ENCODE measurements at places on chromosomes 6 and 20.
A peak's percentile ranks its signal among the peaks of the same experiment; 100 is the strongest.

GRCh38 chr6:77619114-77619513, 33.7 kb upstream of the MEI4 start:
- no peak for DNase-seq

DNA sequence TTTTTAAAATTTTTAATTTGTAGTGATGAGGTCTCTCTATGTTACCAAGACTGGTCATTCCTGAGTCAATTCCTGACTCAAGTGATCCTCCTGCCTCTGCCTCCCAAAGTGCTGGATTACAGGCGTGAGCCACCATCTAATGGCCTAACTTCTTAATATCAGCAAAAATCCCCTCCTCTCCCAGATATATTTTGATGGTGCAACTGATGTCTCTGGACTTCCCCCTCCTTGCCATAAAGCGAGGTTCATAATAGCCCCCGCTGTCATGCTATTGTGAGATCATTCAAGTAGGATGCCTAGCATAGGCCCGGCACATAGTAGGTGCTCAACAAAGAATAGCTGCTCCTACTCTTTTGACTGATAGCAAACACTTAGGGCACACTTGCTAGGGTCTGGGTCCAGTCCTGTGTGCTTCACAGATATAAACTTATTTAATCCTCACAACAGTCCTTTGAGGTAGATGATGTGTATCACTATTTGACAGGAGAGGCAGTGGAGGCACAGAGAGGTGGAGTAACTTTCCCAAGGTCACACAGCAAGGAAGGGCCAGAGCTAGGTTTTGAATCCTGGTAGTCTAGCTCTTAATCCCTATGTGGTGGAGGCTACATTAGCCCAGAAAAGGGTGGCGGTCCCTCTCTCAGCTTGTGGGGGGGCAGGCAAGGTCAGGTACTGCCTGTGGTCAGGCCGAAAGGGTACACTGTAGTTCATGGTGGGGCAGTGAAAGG, 14.6 kb downstream of the SRC start:
- no peak for DNase-seq

DNA sequence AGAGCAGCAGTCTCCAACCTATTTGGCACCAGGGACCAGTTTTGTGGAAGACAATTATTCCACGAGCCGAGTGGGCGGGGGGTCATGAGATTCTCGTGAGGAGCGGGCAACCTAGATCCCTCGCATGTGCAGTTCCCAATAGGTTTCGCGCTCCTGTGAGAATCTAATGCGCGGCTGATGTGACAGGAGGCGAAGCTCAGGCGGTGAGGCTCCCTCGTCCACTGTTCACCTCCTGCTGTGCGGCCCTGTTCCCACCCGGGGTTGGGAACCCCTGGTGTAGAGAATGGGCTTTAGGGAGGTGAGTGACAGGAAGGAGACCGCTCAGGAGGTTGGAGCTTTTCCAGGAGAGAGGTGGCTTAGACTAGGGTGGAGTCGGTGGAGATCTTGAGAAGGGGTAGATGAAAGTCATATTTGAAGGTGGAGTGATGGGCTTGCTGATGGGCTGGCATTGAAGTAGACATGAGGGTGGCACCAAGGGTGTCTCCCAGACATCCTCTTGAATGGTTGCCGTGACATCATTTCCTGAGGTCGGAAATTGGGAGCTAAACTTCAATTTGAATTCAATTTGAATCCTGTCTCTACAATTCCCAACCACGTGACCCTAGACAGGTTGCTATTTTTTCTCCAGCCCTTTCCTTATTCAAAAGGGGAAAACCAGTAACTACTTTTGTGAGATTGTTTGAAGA, 1.5 kb upstream of the RAD21L1 start:
- DNase-seq, result no peak

DNA sequence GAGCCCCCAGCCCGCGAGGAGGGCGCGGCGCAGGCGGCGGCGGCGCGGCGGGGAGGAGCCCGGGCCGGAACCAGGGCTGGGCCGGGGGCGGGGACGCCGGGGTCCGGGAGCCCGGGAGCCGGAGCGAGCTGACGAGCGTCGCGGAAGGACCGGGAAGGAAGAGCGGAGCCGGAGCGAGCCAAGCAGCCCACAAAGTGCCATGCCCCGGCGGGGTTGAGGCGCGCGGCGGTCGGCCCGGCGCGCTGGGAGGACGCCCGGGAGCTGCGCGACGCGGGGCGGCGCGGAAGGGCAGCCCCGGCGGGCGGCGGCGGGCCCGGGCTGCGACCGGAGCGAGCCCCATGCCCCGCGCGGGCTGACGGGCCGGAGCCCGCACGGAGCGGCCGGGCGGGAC, 289 bp downstream of the FOXP4 start:
- no peak for DNase-seq

- peak; percentile 35 for DNase-seq
Observed at GRCh38 chr6:14276667-14277404, 159.3 kb downstream of the CD83 start.

DNA sequence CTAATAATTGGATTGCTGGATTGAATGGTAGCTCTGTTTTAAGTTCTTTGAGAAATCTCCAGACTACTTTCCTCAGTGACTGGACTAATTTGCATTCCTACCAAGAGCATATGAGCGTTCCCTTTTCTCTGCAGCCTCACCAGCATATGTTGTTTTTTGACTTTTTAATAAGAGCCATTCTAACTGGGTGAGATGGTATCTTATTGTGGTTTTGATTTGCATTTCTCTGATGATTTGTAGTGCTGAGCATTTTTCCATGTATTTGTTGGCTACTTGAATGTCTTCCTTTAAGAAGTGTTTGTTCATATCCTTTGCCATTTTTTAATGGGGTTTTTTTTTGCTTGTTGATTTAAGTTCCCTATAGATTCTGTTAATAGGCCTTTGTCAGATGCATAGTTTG, 94.7 kb upstream of the AHI1 start:
- no peak for DNase-seq

- DNase-seq, result no peak
Observed at GRCh38 chr20:62463651-62464424, 12.0 kb downstream of the GATA5 start.

GRCh38 chr6:3457710-3458602, 1.1 kb upstream of the SLC22A23 start:
- DNase-seq, result no peak

DNA sequence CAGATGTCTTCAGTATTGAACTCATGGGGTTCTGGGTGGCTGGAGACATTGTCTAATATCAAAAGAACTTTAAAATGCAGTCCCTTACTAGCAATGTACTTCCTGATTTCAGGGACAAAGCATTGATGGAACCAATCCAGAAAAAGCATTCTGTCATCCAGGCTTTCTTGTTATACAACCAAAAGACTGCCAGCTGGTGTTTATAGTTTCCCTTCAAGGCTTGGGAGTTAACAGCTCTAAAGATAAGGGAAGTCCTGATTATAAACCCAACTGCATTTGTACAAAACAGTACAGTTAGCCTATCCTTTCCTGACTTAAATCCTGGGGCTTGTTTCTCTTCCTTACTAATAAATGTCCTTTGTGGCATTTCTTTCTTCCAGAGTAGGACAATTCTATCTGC, 160.0 kb downstream of the COL21A1 start:
- no peak for DNase-seq

All from GM12892 (cell line).